ENCODE measurements at places on chromosomes 11 and 22.

DNA sequence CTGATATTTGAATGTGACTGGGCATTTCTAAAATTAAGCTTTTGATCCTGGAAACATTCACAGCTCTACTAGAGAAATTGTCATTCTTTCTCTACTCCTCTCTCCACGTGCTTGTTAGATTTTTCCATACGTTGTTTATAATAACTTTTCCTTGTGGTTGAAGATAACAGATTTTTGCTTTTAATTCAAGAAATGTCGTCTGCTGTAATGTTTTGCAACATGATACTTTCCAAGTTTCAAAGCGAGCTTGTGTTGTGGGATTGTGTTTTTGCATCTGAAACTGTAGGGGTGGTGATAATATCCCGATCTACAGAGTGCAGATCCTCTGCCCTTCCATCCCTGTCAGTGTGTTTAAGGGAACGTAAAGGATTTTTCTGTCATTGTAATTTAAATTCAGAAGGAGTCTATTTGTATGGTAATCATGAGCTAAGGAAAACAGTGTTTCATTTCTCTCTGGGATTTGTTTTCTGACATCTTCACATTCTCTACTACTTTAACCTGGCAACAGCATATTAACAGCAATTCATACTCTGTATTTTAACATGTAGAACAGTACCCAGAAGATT is 321.4 kb downstream of the FAT3 start:
- DNase-seq: no peak

- no peak for DNase-seq
These were observed 2221.9 kb upstream of the RAG2 start for GRCh38 chr11:38819981-38820380.

- no peak for DNase-seq
These were observed 211.7 kb upstream of the B3GAT1 start for GRCh38 chr11:134623711-134624110.

DNA sequence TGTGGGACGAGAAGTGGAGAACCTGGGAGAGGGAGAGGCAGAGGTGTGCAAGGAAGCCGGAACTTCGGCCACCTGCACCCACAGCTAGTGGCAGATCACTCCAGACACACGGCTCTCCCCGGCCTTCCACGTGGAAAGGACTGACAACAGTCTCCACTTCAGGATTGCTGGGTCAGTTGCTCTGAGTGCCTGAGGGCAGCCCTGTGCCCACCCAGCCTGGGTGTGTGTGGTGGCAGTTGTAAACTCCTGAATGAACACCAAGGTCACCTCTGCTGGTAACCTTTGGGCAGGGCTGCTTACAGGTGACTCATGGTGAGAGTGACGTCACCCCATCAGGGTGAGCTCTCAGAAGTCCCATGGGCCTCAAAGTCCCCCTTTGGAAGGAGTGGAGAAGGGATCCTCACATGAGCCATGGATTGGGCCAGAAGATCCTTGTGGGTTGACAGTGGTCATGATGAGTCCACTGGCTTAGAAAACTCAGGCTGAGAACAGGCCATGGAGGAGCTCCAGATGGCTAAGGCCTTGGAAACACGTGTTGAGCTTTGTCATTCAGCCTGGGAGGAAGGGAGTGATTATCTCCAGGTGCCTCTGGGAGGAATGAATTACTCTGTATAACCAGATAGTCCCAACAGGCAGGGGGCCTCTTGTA is 71.3 kb downstream of the BCR start:
- DNase-seq: no peak

GRCh38 chr22:39577366-39577765 is 6.8 kb downstream of the CACNA1I start:
- no peak for DNase-seq

DNA sequence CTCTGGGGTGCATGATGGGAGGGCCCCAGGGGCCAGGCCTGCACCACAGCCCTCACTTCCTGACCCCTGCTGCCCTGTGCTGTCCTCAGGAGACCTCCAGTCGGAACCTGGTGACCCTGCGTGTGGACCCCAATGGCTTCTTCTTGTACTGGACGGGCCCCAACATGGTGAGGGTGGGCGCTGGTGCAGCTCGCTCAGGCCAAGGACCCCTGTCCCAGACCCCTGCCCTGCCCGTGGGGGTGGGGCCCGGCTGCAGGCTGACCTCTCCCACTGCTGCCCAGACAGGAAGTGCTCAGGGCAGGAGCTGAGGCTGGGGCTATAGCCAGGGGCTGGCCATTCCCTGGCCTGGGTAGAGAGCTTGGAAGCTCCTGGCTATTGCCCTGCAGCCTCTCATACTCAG is 3.0 kb downstream of the PLCB3 start:
- DNase-seq: no peak

DNA sequence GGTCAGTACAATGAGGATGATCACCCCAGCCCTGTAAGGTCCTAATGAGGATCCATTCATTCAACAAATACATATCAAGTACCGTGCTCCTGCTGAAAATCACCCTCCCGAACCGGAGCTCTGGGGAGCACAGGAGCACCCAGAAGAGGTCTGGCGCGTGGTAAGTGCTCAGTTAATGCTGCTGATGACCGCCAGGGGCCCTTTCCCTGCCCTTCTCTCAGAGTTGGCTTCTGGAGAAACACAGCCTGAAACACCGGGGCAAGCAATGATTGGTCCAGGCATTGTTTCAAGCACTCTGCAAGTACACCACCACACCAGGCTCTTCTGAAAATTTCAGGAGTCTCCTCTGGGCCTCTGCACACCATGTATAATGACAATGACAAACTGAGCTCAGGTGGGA is 3.8 kb upstream of the CCDC86 start:
- no peak for DNase-seq

GRCh38 chr11:31240340-31240904 is 129.1 kb downstream of the DCDC1 start:
- no peak for DNase-seq

DNA sequence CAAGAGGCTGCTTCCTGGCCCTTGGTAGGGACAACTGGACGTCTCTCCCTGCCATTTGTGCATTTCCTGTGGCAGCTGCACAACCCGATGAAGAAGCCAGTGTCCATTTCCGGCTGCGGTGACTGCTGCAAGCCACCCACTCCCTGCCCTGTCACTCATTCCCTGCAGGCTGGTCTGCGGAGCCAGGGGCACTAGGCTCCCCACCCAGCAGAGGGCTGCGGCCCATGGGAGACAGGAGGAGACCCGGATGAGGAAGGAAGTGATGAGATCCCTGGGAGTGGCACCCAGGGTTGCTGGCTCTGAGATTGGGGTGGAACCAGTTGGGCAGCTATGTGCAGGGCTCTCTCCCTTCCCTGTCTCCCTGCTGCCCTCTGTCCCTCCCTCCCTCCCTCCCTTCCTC is 10.0 kb upstream of the MYRF start:
- DNase-seq: no peak

GRCh38 chr22:31100762-31101525 is 6.4 kb downstream of the SELENOM start:
- DNase-seq: no peak

DNA sequence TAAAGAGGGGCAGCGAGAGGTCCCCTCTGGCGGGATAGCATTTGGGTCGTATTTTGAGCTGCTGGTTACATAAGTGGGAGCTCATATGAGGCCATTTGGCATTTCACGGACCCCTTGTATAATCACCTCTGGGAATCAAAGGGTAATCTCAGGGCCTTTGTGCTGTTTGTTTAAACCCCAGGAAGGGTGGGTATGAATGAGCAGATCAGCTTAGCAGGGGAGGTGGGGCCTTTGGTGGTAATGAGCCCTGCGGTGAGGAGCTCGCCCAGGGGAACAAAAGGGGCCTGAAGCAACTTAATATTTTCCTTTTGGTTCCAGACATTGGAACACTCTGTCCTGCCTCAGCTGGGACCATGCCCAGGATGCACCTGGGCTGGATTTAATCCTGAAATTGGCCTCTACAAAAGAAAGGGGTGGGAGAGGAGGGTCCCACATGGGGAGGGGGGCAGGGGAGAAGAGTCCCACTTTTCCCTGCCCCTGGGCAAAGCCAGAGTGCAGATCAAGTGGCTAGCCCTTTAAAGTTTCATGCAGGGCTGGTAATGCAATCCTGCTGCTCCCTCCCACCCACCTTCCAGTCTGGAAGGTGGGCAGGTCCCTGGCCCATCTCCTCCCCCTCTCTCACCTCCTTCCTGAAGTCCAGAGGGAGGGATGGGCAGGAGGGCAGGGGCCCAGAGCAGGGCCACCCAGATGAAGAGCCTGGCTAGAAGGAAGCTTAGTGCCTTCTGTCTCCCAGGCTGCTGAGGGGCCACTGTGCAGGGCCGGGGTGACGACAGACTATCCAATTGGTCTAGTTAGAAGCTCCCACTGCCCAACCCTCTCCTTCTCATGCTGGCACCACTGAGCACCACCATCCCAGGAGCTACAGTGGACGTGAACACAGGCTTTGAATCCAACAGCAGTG is 10.5 kb downstream of the TSKU start:
- no peak for DNase-seq

GRCh38 chr11:116193321-116194131 is 579.3 kb downstream of the BUD13 start:
- no peak for DNase-seq

DNA sequence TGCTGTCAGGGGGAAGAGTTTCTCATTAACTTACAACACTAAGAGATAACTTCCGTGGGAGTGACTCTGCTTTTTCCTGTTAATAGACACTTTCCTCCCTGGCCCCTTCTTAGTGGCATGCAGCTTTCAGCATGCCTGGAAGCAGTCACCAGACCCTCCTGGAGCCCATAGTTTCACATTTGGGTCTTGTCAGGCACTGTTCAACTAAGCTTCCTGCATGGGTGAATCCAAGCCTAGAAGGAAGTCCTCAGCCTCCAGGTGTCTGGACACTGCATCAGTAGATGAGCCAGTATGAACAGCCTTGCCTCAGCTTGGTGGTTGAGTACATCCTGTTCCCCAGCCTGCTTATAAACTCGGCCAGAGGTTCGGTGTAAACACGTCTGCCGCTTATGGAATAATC is 68.1 kb downstream of the PPP6R3 start:
- DNase-seq: no peak

GRCh38 chr22:17198170-17199002 is 20.8 kb downstream of the ADA2 start:
- DNase-seq: no peak

DNA sequence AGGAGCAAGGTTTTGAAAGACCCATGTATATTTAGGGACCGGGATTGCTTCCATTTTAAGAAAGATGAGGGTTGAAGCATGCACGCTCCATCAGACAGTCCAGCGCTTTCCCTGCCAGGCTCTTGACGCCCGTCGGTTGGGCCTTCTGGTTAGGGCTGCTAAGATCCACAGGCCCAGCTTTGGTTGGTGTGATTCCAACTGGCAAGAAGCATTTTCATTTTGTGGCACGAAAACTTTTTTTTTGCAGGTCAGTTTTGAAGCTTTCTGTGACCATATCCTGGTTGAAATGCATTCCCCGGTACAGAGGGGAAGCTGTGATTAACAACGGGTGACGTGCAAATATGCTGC is 34.3 kb upstream of the MPPED1 start:
- DNase-seq: no peak

DNA sequence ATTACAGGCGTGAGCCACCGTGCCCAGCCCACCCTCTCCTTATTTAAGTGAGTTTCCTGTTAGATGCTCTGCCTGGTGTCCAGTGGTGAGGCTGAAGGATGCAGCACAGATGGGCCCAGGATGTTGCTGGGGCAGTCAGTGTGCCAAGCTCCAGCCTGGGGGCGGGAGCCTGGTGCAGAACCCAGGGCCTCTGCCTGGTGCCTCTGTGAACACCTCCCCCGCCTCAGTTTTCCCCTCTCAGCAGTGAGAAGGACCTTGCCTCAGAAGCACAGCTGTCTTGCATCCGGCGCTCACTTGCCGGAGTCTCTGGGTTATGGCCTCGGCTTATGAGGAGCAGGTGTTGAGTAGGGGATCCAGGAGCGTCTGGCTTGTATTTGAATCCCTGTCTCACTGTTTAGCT is 116.2 kb downstream of the KIAA1671 start:
- DNase-seq: no peak

DNA sequence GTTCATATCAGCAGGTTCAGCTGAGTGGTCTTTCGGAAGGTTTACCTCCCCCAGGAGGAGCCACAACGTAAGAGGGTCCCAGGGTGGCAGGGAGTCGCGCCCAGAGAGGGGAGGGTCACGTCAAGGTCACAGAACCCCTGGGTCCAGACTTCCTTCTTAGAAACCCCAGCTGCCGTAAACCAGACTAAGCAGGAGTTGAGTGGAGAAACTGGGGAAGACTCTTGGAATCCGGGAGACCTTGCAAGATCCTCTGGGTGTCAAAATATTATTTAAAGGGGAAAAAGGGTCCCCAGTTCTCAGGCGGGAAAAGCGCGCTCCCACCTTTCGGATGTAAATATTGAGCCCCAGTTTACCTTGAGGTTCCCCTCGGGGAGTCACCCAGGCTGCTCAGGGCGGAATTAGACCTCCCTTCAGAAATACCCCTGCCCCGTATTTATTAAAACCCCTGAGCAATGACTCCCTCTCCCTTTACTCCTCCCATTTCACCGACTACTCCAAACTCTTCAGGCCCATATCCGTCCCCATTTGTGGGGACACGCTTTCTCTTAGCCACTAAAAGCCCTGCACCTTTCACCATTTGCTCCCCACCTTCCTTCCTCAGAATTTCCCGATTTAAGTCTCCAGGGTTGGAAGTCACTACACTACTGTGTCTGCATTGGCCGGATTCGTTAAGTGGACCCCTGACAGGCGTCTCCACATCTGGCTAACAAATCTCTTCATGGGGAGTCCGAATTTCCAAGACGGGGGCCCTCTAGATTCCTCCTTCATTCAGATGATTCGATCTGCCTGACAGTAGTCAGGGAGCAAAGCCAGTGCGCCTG is 4.2 kb downstream of the SLC17A6 start:
- DNase-seq: no peak

- DNase-seq: no peak
These were observed 36.0 kb upstream of the ACCSL start for GRCh38 chr11:44011797-44012196.

DNA sequence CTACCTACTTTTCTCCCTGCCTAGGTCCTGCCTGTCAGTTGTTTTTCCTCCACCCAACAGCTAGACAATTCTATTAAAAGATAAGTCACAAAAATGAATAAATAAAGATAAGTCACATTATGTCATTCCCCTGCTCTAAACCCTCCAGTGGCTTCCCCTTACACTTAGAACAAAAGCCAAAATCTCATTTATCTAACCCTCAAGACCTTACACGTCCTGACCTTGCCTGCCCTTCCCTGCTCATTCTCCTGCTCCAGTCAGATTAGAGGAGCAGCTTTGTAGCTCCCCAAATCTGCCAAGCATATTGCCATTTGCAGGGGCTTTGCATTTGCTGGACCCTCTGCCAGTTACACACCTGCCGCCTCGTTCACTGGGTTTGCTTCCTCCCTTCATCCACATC is 16.7 kb downstream of the KREMEN1 start:
- DNase-seq: no peak

DNA sequence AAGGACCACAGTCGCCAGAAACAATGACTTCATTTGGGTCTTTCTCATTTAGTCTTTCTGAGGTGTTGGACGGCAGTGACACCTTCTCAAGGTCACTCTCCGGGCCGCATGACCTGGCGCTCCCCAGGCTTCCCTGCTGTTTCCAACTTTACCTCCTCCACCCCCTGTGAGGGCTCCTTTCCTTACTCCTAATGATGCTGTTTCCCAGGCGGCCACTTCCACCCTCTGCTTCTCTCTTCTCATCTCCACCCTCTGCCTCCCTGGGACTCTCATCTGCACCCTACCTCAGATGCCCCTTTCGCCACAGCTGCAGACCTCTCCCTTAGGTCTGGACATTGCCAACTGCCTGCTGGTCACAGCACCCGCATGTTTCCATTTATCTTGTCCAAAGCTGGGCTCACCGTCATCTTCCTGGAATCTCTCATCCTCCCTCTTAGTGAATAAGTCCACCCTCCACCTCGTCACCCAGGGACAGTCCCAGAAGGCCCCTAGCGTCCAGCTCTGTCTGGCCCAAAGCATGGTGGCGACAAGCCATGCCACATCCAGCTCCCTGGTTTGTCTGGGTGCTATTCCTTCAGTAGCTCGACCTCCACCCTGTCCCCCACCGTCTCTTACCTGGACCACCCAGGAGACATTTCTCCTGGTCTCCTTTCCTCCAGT is 113.8 kb downstream of the BUD13 start:
- no peak for DNase-seq

Data from stimulated activated CD4-positive, alpha-beta T cell treated with anti-CD3 and anti-CD28 coated beads, Interleukin-15, amount 100 ng/mL, for 48 hours (primary cell).